MCF 10A (cell line): ENCODE measurements at places on chromosomes 4 and X.

- no peak for DNase-seq
Observed at GRCh38 chr4:121510341-121510874, 129.6 kb upstream of the QRFPR start.

DNA sequence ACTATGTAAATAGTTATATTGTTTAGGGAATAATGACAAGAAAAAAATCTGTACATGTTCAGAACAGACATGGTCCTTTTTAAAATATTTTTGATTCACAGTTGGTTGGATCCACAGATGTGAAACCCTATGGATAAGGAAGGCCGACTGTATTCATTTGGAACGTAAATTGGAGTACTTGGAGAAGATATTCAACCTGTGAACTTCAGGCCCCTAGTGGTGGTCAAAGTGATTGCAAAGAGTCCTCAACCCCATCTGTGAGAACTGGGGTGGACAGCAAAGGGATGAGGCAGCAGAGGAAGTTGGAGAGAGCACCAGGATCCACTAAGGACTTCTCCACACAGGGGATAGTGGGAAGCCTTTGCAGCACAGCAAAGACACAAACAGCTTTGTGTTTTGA, 6.2 kb upstream of the CXCL13 start:
- DNase-seq: peak; percentile 72

- no peak for DNase-seq
Observed at GRCh38 chrX:106005684-106006083, 32.8 kb downstream of the SERPINA7 start.

GRCh38 chrX:70444326-70444945, at the start of gene DLG3:
Gene DLG3, plus strand, starts transcription at chrX:70444835. Its CDS starts 367 bp downstream, at chrX:70445202.
- DNase-seq: peak; percentile 23
